ENCODE measurements at places on chromosomes 3 and 15.

DNA sequence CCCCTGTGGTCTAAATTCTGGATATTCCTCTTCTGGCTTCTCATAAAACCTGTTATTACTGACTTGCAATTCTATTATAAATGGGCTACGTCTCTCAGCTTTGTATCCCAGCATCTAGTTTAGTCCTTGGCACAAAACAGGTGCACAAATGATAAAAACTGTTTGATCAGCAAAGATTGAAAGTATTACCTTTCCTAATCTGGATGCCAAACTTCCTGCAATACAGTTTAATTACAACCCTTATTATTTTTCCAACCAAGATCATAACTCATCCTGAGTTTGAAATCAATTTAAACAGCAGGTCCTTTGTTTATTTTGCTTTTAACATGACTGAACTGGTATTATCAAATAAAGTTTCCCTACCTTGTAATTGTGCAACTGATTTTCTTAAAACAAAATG, 132.6 kb downstream of the ATP1B3 start:
- DNase-seq, result no peak

DNA sequence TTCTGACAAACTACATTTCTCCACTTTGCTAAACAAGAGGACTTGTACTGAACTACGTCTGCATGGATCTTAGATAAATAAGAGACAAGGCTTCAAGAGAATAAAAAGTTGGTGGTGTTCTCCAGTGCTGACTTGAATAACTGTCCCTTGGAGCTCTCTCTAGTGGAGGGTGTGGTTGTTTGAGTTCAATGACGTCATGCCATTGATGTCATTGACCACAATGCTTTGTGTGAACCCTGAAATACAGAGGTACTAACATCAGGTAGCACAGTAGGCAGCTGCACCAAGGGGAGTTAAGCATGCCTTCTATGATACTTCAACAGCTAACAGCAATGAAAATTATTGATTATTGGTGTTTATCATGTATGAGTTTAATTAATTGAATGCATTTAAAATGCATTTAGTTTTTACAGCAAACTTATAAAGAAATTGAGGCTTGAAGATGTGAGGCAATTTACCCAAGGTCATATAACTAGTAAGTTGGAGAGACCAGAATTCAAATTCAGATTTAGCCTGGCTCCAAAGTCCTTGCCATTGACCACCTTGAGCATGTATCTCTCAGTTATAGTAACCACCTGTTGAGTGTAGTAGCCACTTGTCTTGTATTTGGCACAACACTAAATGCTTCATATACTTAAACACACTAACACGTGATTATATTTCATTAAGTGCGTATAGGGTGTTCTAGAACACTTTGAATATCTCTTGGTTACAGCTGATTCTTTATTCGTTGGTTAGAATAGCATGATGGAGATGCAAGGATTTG, 126.0 kb upstream of the ANKRD28 start:
- DNase-seq, result no peak

GRCh38 chr3:29451920-29452319, 171.0 kb downstream of the RBMS3 start:
- DNase-seq, result no peak

DNA sequence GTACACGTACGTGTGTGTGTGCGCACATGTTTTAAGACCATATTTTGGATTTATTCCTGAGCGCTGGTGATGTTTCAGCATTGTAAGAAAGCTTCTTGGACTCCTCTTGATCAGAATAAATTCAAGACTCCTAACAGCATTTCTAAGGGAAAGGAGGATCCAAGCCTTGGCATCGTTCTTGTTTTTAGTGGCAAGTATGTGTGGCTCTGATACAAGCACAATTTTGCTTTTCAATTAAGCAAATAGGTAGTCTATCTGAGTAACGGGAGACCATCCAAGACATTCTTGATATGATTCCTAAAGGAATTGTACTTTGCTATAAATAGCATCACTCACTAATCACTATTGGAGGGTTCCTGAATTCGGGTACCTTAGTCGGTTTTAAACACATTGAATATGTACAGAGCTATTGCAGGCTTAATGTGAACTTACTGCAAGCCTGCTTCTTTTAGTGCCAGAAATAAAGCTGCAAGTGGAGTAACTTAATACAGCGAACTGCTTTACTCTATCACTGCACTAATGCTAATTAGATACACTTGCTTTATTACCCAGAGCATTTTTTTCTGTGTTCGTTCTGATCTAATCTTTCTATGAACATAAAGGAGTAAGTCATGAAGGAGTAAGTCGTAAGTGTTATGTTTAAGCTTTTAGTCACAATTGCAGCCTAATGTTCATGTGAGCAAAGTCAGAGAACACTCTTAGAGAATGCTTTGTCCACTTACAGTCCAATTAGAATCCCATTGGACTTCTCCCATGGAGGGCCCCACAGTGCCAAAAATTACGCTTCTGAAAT, 186.3 kb downstream of the MCTP2 start:
- no peak for DNase-seq

- no peak for DNase-seq
Measured at GRCh38 chr15:100037901-100038300, 303.9 kb downstream of the ADAMTS17 start.

- DNase-seq, result no peak
Measured at GRCh38 chr3:172749230-172749965, 1.1 kb upstream of the ECT2 start.

GRCh38 chr3:159844801-159845261, 143.8 kb upstream of the IL12A start:
- DNase-seq, result no peak

- no peak for DNase-seq
Measured at GRCh38 chr15:98276018-98276417, 315.5 kb downstream of the ARRDC4 start.

DNA sequence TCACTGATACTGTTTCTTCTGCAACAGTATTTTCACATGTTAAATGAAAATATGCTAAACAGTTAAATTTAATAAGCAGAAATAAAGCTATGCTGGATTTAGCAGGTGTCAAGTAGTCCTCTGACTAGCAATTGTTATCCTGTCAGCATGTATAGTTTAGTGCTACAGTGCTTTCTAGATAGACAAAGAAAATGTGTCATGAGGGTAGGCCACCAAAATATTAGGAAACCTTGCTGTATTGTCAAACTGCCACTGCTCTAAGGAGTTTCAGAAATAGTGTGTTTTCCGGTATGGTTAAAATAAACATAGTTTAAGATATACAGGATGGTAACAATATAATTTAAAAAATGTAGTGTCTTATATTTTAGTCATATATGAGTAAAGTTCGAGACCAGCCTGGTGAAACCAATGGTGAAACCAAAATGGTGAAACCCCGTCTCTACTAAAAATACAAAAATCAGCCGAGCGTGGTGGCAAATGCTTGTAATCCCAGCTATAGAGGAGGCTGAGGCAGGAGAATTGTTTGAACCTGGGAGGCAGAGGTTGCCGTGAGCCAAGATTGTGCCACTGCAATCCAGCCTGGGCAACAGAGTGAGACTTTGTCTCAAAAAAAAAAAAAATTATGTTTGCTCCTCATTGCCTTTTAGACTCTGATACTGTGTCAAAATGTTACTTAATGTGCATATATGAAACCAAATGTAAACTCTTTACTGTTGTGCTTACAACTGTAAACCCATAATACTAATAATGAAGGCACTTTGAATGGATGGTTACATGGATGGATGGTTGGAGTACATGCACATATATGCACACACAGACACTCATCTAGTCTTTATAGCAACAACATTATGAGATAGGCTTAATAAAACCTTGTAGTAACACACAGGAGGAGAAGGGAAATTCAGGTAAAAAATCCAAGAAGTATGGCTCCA, 204.8 kb downstream of the RSRC1 start:
- no peak for DNase-seq

DNA sequence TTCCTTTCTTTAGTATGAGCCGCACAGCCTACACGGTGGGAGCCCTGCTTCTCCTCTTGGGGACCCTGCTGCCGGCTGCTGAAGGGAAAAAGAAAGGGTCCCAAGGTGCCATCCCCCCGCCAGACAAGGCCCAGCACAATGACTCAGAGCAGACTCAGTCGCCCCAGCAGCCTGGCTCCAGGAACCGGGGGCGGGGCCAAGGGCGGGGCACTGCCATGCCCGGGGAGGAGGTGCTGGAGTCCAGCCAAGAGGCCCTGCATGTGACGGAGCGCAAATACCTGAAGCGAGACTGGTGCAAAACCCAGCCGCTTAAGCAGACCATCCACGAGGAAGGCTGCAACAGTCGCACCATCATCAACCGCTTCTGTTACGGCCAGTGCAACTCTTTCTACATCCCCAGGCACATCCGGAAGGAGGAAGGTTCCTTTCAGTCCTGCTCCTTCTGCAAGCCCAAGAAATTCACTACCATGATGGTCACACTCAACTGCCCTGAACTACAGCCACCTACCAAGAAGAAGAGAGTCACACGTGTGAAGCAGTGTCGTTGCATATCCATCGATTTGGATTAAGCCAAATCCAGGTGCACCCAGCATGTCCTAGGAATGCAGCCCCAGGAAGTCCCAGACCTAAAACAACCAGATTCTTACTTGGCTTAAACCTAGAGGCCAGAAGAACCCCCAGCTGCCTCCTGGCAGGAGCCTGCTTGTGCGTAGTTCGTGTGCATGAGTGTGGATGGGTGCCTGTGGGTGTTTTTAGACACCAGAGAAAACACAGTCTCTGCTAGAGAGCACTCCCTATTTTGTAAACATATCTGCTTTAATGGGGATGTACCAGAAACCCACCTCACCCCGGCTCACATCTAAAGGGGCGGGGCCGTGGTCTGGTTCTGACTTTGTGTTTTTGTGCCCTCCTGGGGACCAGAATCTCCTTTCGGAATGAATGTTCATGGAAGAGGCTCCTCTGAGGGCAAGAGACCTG, 13.2 kb downstream of the GREM1 start:
- no peak for DNase-seq

DNA sequence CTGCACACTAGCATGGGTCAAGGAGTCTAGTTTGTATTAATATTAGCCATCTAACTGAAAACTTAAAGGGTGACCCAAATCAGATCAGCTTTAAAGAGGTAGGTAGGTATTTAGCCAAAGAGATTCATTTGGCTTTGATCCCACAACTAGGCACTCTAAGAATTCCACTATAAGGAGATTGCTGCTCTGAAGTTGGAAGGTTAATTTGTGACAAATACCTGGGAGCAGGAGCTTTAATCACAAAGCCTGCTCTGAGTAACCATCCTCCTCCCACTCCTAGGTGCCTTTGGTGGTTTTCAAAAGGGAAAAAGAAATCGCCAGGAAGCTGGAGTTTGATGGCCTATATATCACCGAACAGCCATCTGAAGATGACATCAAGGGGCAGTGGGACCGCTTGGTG, 120.3 kb upstream of the CHRM5 start:
- no peak for DNase-seq

- DNase-seq, result no peak
Measured at GRCh38 chr15:76321171-76321570, 9.9 kb upstream of the ETFA start.

GRCh38 chr15:29685156-29686078, 136.9 kb downstream of the TJP1 start:
- no peak for DNase-seq

DNA sequence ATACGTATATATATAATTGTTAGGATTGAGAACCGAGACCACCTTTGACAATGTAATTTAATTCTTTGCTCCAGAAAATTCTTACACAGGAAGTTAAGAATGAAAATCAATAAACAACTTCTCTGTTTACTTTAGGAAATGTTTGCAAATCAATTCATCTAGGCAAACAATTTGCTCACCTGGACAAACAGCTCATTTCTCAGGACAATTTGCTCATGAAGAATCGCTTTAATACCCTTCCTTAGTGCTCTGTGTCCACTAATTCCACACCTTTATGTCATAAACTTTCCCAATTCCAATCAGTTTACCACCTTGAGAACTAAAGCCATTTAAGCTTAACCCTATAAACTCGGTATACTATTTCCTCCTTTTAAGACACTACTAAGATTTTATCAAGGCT, 292.2 kb downstream of the BCHE start:
- no peak for DNase-seq

DNA sequence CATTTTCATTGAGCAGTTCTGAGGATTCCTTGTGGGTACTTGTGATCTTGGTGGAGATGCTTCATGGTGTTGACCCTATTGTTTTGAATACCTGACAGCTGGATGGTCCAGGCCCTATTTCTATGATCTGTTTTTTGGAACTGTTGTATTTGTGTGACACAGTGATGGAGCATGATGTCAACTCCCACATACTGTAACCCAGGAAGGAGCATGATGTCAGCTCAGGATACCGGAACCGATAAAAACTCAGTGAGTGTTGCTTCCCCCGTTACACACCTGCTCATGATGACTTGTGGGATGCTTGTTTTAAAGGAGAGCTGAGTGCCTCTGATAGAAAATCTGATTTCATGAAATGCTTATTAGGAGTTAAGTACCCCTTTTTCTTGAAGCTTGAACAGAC, 45.1 kb downstream of the ZBTB38 start:
- DNase-seq, result no peak

DNA sequence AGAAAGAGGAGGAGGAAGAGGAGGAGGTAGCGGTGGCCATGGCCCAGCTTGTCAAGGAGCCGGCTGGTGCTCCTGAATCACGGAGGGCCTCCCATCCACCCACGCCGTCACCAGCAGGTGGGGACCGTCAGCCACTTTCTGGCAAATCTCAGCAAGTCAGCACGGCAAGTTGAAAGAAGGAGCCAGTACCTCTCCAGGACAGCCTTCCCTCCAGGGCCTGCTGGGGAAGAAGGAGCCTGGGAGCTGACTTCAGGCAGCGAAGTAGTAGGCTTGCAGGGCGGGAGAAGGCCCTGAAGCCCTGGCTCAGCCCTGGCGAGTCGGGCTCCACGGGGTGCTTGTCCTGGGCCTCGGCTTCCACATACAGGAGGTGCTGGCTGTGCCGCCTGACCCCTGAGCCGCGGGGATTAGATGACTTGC, 99.2 kb upstream of the TRPM1 start:
- DNase-seq, result peak; percentile 42

DNA sequence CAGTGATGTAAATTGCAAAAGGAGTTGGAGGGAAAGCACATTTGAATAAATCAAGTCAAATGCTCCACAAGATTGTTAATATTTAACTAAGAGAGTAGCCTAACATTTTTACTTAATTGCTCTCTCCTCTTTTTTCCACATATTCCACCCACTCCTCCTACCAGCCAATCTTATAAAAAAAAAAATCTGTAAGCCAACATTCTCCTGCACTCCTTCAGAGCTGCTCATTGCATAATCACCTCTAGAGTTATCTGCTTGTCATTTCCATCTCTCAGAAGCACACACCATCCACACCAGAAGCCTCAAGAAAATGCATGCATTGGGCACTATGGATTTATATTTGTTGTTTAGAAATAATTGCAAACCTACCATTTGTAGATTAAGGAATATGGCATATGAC, 64.1 kb downstream of the CADPS start:
- no peak for DNase-seq

DNA sequence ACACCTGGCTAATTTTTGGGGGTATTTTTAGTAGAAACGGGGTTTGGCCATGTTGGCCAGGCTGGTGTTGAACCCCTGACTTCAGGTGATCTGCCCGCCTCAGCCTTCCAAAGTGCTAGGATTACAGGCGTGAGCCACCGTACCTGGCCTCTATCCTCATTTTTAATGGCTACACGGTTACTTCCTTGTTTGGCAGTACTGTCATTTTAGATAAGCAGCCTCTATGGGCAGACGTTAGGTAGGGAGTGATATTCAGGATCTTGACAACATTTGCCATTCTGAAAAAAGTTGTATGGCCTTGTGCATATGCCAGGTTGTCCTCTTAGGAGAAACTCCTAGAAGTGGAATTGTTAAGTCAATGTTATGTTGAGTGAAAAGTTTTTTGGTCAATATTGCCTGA, 141.7 kb downstream of the ITPR1 start:
- no peak for DNase-seq

GRCh38 chr15:99906793-99907192, 173.6 kb upstream of the LYSMD4 start:
- no peak for DNase-seq
